ENCODE measurements at places on chromosomes 7 and 10.

GRCh38 chr7:92849322-92849721 is 12.9 kb upstream of the CDK6 start:
- H3K4me3 ChIP-seq: no peak overlapping the region
- DNase-seq: no peak
- peaks cover 6% of the 10 kb centered on the region for H3K4me1 ChIP-seq
- no peaks in the 10 kb centered on the region for H3K27me3 ChIP-seq
- H3K36me3 ChIP-seq: peaks cover 7% of the 10 kb centered on the region

DNA sequence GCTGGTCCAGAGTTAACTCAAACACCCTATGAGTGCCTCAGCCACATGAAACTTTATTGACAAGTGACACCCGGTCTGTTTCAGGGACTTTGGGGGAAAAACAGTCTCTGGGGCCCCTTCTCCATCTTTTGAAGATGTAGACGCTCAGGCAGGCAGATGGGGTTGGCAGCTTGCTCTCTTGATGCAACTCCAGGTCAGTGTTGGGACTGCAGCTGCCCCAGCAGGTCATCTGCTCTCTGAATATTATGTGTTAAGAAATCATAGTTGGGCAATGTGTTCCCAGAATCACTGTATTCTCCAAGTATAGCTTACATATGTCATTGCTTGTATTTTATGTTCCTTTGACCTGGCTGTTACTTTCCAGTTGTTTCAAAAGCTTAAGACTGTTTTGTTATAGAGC is 544.9 kb upstream of the MGMT start:
- H3K4me3 ChIP-seq: no peak overlapping the region
- H3K27me3 ChIP-seq: no peaks in the 10 kb centered on the region
- no peak overlapping the region for H3K27ac ChIP-seq
- no peak for DNase-seq
- no peaks in the 10 kb centered on the region for H3K36me3 ChIP-seq
- no peaks in the 10 kb centered on the region for H3K4me1 ChIP-seq

DNA sequence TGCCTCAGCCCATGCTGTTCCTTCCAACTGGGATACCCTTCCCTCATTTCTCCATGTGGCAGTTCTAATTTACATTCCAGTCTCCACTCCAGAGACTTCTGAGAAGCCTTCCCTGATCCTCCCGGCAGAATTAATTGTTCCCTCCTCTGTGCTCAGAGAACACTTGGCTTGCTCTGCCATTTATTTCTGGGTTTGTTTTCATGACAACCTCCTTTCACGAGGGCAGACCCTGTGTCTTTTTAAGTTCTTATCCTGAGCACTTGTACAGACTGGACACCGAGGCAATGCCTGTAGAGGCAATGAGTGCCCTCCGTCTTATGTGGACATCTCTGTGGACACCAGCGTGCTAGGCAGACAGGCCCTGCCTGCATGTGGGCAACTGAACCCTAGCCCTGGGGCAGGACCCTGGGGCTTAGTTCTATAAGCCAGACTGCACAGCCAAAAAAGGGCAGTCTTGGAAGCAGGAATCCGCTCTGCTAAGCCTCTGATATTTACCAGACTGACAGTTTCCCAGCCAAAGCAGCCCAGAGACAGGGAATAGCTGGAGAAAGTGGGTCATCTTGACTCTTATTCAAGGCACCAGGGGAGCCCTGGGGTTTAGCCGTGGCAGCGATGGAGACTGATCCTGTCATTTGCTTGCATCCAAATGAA is 474.0 kb downstream of the RPS24 start:
- no peak overlapping the region for H3K4me3 ChIP-seq
- DNase-seq: no peak
- no peaks in the 10 kb centered on the region for H3K36me3 ChIP-seq
- H3K27ac ChIP-seq: no peak overlapping the region
- no peaks in the 10 kb centered on the region for H3K27me3 ChIP-seq

DNA sequence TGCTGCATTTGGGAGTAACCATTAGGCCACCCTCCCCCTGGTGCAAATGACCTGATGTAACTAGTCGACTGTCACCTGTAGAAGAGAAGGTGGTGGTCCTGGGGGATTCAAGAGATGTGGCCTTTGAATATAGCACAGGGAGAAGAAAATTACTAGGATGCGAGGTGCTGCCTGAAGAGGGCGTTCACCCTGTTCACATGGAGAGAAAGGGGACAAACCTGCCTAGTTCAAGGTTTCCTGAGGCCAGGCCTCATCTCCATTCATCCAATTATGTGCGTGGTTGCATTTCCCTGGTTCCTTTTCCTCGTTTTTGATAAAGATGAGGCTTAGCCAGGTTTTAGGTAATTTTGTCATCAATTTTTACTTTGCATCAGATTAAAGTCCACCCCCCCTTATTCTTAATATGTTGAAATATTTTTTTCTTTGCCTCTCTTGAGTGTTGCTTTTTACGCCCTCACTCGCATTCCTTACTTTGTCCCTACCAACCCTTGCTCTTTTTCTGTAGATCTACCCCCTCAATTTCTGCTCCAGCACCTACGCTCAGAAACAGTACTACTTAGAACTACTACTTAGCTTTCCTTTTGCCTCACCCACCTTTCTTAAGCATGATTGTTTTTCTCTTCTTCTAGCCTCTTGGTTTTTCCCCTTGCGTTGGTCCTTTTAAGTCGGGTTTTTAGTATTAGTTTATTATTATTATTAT is 13.7 kb downstream of the CLCN1 start:
- DNase-seq: no peak
- H3K27ac ChIP-seq: no peak overlapping the region
- peaks cover 8% of the 10 kb centered on the region for H3K4me1 ChIP-seq
- no peak overlapping the region for H3K4me3 ChIP-seq

- peaks cover 30% of the 10 kb centered on the region for H3K36me3 ChIP-seq
- no peak for DNase-seq
- no peak overlapping the region for H3K27ac ChIP-seq
Measured at GRCh38 chr7:74101061-74101681, 17.6 kb downstream of the LIMK1 start.

- no peak overlapping the region for H3K27ac ChIP-seq
- peaks cover 5% of the 10 kb centered on the region for H3K4me1 ChIP-seq
- H3K4me3 ChIP-seq: no peak overlapping the region
- no peak for DNase-seq
Measured at GRCh38 chr7:44625526-44626471, 19.4 kb downstream of the OGDH start.

DNA sequence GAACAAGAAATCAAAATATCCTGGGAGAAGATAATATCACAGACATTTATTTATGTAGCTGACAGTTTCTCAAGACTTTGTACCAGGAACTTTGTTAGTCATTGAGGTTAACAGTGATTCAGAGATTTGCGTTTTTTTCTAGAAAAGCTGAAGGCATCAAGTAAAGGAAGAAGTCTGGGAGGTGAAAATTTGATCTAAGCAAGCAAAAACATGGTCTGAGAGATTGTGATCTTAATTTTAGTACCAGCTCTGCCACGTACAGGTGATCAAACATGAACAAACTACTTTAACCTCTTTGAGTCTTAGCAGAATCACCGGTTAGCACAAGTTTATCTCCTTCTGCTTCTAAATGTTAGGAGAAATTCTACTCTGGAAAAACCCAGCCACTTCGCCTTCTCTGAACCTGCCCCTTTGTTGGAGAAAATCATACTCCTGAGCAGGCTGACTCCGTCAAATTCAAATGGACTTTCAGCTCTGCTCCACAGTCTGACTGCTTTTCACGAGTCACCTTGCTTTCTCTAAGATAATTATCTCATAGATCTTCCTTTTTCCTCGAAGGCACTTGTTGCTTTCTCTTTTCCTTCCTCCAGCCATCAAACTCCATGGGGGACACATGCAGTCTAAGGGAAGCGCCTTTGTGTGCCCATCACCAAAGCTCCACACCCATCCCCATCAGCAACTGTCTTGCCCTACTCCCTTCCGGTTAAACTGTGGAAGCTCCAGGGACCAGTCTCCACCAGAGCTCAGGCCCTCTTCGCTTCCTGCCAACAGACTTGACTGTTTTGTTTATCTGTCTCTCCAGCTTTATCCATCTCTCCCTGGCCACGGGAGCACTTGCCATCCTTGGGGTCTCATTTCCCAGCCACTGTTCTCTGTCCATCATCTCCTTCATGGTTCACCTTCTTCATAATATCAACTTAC is 86.3 kb downstream of the PRKCQ start:
- DNase-seq: peak; percentile 48
- H3K27me3 ChIP-seq: no peaks in the 10 kb centered on the region
- no peak overlapping the region for H3K27ac ChIP-seq
- H3K4me1 ChIP-seq: peaks cover 20% of the 10 kb centered on the region
- no peak overlapping the region for H3K4me3 ChIP-seq
- H3K36me3 ChIP-seq: peaks cover 22% of the 10 kb centered on the region

GRCh38 chr7:155285833-155286232 is 11.8 kb upstream of the INSIG1 start:
- H3K27me3 ChIP-seq: no peaks in the 10 kb centered on the region
- no peak overlapping the region for H3K4me3 ChIP-seq
- no peak overlapping the region for H3K27ac ChIP-seq

GRCh38 chr7:76357475-76358010 is 1.2 kb downstream of the YWHAG start:
- no peaks in the 10 kb centered on the region for H3K27me3 ChIP-seq
- DNase-seq: no peak
- peak overlapping the region; percentile 90 for H3K4me3 ChIP-seq
- H3K27ac ChIP-seq: peak overlapping the region; percentile 98

GRCh38 chr7:3559278-3559677 is 258.2 kb downstream of the SDK1 start:
- H3K36me3 ChIP-seq: no peaks in the 10 kb centered on the region
- no peaks in the 10 kb centered on the region for H3K4me1 ChIP-seq
- H3K27me3 ChIP-seq: no peaks in the 10 kb centered on the region
- H3K4me3 ChIP-seq: no peak overlapping the region
- DNase-seq: no peak

DNA sequence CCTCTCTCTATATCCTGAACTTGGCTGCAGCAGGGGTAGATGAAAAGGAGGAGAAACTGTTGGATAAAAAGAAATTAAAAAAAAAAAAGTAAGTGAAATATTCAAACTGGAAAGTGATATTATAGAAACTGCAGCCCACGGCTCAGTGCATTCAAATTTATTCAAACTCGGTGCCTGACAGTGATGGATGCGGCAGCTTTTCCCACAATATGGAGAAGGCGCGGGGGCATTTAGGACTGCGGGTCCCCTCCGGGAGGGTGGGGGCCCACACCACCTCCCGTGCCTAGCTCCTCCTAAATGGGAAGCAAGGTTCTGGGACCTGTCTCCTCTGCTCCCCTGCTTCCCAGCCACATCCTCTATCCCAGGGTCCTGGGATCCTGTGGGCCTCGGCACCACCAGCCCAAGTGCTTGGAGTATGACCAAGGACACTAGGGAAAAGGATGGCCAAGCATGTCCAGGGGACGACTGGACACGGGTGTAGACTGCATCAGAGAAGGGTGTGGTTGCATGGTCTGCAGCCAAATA is 82.4 kb downstream of the HIF1AN start:
- no peak for DNase-seq
- peaks cover 19% of the 10 kb centered on the region for H3K27me3 ChIP-seq
- H3K27ac ChIP-seq: no peak overlapping the region
- no peaks in the 10 kb centered on the region for H3K4me1 ChIP-seq
- H3K4me3 ChIP-seq: no peak overlapping the region
- H3K36me3 ChIP-seq: no peaks in the 10 kb centered on the region

DNA sequence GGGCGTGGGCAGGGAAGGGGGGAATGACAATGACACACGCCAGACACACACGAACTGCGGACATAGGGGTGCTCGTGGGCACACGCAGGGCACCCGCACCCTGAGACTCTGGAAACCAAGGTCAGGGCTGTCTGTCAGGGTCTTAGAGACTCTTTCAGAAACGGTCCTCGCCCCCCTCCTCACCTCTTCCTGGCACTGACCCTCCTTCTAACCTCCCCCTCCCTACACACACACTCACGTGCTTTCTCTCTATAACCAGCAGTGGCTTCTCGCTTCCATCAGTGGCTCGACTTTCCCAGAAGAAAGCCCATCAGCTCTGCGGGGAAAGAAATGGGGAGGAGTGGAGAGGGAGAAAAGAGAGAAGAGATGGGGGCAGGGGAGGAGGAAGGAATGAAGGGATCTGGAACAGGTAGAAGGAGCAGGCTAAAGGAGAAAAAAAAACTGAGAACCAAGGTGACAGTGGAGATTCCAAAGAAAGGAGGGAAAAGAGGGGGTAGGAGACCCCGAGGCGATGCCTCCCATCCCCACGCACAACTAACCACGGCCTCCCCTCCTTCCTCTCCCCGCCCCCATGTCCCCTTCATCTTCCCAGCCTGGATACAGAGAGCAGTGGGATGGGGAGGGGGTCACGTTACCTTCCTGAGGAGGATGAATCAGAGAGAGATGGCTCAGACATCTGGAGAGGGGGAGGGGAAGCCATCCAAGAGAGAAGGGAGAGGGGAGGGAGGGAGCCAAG is 1.7 kb upstream of the VGF start:
- H3K27me3 ChIP-seq: peaks cover 5% of the 10 kb centered on the region
- no peaks in the 10 kb centered on the region for H3K4me1 ChIP-seq
- DNase-seq: no peak
- H3K36me3 ChIP-seq: no peaks in the 10 kb centered on the region
- H3K4me3 ChIP-seq: no peak overlapping the region
- no peak overlapping the region for H3K27ac ChIP-seq

- no peak overlapping the region for H3K27ac ChIP-seq
- H3K27me3 ChIP-seq: no peaks in the 10 kb centered on the region
- H3K4me1 ChIP-seq: no peaks in the 10 kb centered on the region
- no peaks in the 10 kb centered on the region for H3K36me3 ChIP-seq
- H3K4me3 ChIP-seq: no peak overlapping the region
Measured at GRCh38 chr7:95718577-95719410, 53.6 kb upstream of the DYNC1I1 start.

DNA sequence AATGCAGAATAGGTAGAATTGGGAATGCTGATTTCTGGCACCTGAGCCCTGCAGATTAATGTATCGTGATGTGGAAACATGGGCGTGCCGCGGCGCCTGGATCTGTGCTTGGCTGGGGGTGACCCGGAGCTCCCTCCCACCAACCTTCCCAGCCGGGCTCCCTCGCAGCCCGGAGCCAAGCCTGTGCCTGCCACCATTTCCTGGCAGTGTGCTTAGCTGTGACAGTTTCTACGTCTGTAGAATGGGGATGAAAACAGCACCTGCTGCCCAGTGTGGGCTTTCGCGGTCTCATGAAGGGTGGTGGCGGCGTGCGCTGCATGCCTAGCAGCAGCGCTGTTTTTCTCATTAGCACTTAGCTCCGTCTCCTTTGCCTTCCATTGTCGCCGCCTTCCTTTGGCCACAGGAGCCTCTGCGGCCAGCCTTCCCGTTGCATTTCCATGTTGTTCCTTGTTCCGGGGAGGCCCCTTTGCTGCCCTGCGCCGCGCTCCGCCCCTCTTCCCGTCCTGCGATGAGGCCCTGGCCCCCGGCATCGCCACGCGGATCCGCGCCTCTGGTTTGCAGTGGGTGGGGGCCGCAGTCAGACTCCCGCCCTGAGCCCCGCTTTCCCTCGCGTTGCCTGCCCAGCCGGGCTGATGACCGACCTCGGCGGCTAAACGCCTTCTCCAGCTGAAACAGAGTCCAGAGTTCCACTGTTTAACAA is 84.2 kb downstream of the CUL1 start:
- H3K27ac ChIP-seq: no peak overlapping the region
- H3K27me3 ChIP-seq: no peaks in the 10 kb centered on the region
- H3K36me3 ChIP-seq: peaks cover 20% of the 10 kb centered on the region
- H3K4me3 ChIP-seq: no peak overlapping the region
- no peaks in the 10 kb centered on the region for H3K4me1 ChIP-seq

- no peaks in the 10 kb centered on the region for H3K4me1 ChIP-seq
- H3K4me3 ChIP-seq: no peak overlapping the region
- H3K36me3 ChIP-seq: no peaks in the 10 kb centered on the region
- no peak overlapping the region for H3K27ac ChIP-seq
Measured at GRCh38 chr10:91032611-91033206, 111.8 kb upstream of the ANKRD1 start.

- no peak overlapping the region for H3K4me3 ChIP-seq
- no peak for DNase-seq
Measured at GRCh38 chr7:101896316-101896715, 78.9 kb downstream of the CUX1 start.

- H3K4me1 ChIP-seq: no peaks in the 10 kb centered on the region
- no peak overlapping the region for H3K27ac ChIP-seq
- no peaks in the 10 kb centered on the region for H3K27me3 ChIP-seq
- no peaks in the 10 kb centered on the region for H3K36me3 ChIP-seq
- no peak overlapping the region for H3K4me3 ChIP-seq
Measured at GRCh38 chr7:10815546-10815945, 158.1 kb upstream of the PHF14 start.
